NCI-H146 (cell line): ENCODE measurements at places on chromosomes 7 and 10.

DNA sequence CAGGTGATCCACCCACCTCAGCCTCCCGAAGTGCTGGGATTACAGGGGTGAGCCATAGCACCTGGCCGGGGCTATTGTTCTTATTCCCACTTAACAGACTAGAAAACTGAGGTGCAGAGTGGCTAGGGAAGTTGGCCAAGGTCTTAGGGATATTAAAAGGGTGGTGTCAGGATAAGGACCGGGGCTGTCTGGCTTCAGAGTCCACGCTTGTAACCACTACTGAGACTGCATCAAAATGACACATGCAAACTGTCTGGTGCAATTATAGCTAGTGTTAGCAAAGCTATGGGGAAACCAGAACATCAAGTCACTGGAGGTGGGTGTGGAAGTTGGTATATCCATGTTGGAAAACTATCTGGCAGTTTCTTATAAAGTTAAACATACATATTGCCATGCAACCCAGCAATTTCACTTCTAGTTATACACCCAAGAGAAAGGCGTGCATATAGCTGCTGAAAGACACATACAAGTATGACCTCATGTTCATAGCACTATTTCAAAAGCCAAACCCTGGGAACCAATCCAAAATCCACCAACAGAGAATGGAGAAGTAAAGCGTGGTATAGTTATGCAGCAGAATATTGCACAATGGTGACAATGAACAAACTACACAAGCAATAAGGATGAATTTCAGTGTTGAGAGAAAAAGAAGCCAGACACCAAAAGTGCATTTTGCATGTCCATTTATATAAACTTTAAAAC lies 33.9 kb upstream of the EEPD1 start:
- no peak for DNase-seq

DNA sequence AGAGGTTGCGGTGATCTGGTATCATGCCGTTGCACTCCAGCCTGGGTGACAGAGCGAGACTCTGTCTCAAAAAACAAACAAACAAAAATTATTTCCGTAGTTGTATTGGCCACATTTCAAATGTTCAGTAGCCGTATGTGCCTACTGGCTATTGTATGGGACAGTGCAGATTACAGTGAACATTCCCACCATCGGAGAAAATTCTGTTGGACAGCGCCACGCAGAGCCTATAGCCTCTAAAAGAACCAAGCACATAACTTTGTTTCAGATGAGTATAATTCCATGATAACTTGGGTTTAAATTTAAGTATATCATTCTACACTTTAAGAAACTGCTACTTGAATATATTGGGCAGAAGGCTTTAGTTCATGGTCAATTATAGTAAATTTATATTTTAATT lies 5.4 kb downstream of the TMEM178B start:
- no peak for DNase-seq

- no peak for DNase-seq
Measured at GRCh38 chr7:42345478-42346299, 108.7 kb upstream of the GLI3 start.

DNA sequence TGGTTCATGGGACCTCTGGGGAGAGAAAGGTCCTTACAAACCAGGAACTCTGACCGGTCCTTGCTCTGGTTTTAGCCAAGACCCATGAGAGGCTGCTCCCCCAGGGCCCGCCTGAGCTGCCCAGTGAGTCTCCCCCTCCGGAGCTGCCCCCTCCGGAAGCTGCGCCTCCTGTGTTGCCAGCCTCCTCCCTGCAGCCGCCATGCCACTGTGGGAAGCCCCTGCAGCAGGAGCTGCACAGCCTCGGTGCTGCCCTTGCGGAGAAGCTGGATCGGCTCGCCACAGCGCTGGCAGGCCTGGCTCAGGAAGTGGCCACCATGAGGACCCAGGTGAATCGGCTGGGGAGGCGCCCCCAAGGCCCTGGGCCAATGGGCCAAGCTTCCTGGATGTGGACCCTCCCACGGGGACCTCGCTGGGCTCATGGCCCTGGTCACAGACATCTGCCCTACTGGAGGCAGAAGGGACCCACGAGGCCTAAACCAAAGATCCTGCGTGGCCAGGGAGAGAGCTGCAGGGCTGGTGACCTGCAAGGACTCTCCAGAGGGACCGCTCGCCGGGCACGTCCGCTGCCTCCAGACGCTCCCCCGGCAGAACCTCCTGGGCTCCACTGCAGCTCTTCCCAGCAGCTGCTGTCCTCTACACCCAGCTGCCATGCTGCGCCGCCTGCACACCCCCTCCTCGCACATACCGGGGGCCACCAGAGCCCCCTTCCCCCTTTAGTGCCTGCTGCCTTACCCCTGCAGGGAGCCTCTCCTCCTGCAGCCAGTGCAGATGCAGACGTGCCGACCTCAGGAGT lies 40.1 kb downstream of the ZNF467 start:
- no peak for DNase-seq

GRCh38 chr10:116417821-116418220 lies 9.8 kb upstream of the PNLIPRP3 start:
- DNase-seq, result no peak

DNA sequence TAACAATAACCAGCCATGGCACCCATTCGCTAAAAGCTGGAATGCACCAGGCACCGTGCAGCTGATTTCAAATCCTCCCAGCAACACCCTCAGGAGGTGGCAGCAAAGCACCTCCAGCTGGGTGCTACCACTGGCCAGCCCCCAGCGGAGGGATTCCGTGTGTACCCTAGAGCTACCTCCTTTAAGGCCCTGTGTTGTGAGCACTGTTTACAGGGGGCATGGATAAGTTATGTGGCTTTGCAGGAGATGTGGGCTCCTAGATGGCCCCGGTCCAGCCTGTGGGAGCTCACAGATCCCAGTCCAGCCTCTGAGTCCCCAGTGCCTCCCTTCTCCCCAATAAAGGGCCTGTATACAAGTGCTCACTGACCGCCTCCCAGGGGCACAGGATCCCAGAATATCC lies 27.1 kb downstream of the TNRC18 start:
- DNase-seq, result no peak

DNA sequence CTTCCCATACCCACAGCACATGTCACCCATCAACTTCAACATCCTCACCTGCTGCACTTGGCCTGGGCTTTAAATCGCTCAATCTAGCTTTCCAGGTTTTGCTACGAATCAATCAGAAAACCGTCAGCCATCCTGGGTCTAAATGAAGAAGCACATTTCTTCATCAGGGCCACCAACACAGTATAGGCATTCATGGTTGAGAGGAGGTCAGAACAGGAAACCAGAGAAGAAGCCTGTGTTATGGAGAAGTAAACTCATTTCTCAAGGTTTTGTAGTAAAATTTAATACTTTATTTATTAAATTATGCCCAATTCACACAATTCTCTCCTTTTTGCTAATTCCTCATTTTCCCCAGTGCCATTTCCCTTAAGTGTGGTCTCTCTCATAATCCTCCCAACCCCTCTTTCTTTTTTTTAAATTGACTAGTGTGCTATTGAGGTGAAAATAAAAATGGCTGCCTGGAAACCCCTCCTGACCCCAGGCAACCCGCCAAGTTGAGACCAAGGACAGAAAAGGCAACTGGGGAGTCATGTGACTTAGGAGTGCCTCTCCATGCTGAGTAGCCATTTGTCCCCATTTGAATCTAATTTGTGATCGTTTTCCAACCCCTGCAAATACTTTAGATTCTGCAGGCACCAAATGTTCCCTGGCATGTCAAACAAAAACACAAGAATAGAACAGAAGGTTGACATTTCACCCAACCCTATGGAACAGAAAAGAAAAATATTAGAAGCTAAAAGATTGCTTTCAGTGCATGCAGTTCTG lies 181.1 kb upstream of the NAMPT start:
- DNase-seq, result no peak

DNA sequence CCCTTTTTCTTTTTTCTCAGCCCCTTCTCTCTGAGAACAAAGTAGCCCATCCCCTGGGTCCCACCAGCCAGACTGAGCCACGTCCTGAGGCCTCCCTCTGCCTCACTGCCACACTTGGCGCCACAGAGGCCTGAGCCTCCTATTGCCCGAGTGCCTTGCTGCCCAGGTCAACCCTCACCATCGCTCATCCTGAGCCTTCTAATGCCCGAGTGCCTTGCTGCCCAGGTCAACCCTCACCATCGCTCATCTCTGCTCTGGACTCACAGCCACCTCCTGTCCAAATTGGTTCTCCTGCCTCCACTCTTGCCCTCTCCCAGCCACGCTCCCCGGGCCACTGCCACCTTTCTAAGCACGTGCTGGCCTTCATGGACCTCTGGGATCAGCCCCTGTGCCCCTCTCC lies 53.2 kb upstream of the SMNDC1 start:
- no peak for DNase-seq

DNA sequence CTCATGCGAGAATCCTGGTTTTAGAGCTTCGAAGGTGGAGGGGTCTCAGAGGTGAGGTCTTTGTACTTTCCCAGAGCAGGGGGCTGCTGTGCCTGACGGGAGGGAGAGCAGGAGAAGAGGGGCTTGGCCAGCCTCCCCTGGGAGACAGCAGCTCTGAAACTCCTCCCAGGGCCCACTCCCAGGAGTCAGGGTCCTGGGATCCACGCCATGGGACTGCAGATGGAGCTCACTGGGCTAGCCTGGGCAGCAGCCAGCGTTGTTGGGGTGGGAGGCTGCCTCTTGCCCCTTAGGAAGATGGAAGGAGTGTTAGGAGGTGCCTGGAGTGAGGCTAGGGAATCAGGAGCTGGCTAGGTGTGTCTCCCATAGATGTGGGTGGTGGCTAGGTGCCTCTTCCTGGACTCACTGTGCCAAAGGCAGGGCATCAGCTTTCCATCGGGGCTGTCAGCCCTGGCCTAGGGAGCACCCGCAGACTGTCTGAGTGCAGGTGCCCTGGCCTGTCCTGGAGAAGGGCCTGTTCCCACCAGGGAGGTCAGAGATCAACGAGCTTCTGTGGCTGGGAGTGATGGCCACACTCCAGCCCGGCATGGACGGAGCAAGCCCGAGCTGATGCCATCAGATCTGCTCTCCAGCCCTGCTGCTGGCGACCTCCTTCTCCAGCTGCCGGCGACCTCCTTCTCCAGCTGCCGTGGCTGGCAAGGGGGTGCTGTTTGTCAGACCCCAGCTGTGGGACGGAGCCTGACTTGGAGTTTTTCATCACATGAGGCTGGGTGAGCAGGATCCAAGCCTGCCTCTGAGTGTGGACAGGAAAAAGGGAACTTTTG lies 111.3 kb downstream of the PTPN20 start:
- no peak for DNase-seq

DNA sequence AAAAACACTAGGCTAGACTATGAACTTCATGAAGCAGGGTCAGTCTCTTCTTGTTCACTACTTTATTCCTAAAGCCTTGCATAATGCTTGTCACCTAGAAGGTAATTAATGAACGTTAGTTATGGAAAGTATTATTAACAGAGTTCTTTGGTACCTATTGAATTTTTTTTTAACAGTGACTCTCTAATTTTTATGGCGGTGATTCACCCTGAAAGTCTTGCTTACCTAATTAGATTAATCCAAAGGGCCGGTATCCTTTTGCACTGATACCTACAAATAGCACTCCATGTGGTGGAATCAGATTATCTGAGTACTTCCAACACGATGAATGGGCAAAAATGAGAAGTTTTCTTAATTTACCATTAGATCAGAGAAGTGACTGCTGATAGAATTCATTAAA lies 31.7 kb downstream of the STAM start:
- no peak for DNase-seq

GRCh38 chr7:105872491-105872890 lies 3.9 kb downstream of the ATXN7L1 start:
- DNase-seq, result no peak
